ENCODE measurements at places on chromosomes 4 and X. TPM values are rescaled to one million over a fixed set of nuclear protein-coding genes. Genes with fewer than 3 reads are reported as not detected.

DNA sequence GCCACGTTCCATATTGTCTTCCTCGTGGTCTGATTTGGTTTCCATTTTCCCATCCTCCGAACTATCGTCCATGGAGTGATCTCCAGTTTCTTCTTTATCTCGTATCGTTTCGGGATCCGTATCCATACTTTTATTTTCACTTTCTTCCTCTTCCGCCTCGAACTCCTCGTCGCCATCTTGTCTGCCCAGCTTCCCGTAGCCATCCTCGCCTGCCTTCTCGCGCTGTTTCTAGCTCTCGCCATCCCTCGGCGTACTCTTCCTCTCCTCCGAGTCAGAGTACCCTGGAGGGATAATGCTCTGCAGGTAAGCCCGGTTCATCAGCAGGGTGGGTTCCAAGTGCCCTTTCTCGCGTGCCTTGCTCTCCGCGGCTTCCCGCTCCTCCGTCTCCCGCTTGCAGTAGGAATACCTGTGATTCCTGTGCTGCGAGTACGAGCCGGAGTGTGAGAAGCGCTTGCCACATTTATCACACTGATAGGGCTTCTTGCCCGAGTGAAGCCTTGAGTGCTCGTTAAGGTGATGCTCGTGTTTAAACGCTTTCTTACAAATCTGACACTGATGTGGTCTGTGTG, 134.5 kb upstream of the TAPT1 start:
- no peak for DNase-seq

DNA sequence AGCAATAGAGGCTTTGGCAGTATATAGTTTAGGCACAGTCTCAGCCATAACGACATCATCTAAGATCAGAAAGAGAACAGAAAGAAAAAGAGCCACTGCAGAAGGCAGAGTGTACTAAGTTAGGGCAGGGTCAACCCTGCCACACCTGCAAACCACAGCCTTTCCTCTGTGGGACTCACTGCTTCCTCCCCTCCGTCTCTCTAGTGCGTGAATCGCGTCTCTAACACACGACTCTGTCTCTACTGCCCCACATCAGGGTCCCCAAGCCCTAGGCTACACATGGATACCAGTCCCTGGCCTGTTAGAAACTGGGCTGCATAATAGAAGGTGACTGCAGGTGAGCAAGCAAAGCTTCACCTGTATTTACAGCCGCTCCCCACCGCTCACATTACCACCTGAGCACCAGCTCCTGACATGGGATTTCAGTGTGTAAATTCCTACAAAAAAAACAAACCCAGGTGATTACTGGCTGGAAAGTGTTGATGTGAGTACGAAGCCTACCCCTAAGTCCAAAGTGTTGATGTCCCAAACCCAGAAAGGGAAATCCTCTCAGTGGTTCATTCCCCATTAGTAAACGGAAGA, 128.9 kb downstream of the PRKX start:
- DNase-seq, result no peak

GRCh38 chrX:150489359-150490015, 78.9 kb upstream of the MTM1 start:
- DNase-seq, result no peak

- no peak for DNase-seq
Observed at GRCh38 chr4:64796581-64796980, 387.3 kb upstream of the TECRL start.

DNA sequence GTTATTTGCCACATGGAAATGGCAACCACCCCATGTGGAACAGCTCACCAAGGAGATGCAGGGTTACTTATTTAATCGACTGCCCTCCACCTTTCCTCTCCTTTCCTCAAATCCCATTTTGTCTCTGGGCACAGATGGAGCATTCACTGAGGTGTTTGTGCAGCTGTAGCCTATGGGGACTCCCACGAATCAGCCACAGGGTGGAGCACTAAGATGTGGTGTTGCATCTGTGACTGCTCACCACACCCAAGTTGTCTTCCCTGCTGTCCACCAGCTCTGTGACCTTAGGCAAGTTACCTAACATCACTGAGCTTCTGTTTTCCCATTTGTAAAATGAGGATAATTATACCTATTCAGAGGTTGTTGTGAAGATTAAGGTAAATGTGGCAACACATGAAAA, 252.4 kb upstream of the CPEB2 start:
- DNase-seq, result no peak

DNA sequence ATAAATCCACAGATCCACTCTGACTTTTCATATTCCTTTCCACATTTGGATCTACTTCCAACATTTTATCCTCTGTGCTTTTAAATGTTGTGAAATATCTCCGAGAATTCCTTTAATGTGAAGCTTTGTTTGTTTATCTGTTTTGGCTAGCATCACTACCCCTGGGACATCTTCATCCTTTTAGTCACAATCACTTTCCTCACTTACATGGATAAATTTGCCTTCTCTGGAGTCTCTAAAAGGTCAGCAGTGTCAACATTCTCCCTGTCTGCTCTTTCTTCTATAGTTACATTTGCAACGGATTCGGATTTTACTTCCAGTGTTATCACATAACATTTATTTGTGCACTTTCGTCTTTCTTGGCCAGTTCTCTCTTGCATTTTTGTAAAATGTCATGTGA, 34.2 kb upstream of the LRAT start:
- no peak for DNase-seq

GRCh38 chr4:104365618-104366017, 129.1 kb downstream of the CXXC4 start:
- no peak for DNase-seq

DNA sequence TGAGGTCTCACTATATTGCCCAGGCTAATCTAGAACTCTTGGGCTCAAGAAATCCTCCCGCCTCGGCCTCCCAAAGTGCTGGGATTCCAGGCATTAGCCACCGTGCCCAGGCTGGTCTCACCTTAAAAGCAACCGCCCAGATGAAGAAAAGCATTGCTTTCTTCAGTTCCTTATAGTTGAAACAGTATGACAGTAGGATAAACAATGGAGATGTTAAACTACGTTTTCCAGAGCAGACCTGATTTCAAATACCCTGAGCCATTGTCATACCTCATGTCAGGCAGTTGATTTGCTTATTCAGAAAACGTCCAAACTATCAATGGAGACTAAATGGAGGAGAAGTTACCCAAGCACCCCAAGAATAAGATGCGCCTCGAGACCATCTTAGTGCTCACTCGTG, 26.3 kb upstream of the TMEM131L start:
- DNase-seq, result no peak

DNA sequence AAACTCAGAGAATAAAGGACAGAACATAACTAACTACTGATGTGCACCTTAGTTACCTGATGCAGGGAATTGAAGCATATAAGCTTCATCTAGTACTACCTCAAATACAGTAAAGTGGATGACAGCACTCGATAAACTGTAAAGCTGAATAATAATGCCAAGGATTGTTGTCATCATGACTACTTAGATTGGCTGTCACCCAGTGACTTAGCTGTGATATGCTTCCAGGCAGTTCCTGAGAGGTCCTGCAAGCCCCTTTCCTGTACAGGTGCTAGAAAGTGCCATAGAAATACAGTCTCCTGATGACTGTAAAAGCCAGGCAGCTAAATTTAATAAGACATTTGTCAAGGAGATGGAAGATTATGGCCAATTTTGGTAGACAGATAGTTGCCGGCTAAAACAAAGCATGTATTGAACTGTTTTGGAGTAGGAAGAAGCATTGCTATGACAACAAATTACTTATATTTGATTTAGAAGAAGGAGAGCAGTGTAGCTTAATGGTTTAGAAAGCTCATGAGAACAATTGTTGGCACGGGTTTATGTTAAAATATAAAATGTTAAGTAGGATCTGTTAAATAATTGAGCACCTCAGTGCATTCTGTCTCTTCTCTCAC, 29.7 kb downstream of the TMEM164 start:
- DNase-seq, result no peak

DNA sequence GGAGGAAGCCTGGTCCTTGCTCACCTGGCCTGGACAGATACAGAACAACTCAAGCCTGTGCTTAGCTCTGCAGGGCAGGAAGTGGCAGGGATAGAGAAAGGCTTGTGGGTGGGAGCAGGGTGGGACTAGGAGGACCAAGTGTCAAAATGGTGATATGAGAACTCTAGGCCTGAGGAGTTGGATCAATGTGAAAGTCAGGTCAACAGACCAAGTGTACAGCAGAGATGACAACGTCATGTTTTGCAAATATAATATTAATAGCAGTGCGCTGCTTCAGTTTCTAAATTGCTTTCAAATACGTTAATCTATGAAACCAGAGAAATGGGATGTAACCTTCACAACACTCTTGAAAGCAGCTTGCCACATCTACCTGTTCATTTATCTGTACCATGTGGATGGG, 114.2 kb upstream of the MAP3K15 start:
- DNase-seq, result no peak

DNA sequence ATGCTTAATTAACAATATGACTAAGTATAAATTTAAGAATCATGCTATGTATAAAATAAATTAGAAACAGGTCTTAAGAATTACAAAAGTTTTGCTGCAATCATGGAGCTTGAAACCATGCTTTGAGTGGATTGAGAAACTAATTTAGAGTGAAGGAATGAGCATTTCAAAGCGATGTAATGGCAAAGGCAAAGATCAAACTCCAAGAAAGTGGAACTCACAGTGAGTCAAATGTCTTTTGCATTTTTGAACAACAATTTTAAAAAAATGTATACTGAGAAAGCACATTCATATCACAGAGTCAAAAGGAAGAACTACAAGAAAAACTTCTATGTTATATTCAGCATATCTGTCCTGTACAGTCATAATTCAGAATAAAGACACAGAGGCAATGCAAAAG, 6.6 kb downstream of the GPRIN3 start:
- DNase-seq, result no peak

DNA sequence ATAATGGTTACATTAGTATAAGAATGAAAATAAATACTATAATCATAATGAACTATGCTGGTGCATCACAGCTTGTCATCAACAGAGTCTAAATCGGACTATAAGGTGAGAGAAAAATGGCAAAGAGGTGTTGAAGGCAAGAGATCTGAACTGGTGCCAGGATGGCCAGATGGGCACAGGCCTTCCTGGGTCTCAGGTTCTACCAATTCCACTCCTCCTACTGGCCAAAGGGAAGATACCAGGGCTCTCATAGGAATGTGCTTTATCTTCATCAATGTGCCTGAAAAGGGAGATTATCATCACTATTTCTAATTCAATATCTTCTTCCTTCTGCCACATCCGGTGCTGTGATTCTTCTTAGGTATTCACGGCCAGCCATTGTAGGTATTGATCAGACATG, 107.6 kb downstream of the GASK1B start:
- DNase-seq, result no peak

DNA sequence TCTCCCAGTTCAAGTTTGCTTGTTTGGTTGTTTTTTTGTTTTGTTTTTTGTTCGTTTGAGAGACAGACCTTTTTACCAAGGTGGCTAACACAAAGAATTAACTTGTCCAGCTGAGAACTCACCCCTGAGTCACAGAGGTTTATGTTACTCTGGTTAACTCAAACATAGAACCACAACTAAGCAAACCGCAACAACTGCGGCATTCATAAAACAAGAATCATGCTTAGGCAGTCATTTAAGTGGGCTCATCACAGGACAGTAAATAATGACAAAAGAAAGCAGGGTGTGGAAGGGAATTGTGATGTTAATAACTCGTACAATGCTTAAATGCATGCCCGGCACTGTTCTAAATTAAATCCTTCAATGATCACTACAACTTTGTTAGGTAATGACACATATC, 24.7 kb upstream of the IL13RA1 start:
- no peak for DNase-seq

DNA sequence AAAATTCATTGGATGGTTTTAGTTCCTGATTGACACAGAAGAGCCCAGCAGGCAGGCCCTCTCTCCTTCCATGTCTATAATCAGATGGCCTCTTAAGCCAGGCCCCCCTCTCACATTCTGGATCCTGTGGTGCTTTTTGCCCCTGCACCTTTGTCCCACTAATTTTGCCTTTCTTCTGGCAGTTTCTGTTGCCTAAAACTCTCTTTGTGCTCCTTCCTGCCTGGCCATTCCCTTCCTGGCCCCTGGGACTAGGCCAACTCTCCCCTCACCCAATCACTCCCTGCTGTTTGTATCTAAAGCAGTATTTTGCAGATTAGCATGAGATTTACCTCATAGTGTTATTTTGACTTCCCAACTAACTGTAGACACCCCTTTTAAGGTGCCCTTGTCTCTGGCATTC, 42.7 kb upstream of the DDX3X start:
- DNase-seq, result no peak

DNA sequence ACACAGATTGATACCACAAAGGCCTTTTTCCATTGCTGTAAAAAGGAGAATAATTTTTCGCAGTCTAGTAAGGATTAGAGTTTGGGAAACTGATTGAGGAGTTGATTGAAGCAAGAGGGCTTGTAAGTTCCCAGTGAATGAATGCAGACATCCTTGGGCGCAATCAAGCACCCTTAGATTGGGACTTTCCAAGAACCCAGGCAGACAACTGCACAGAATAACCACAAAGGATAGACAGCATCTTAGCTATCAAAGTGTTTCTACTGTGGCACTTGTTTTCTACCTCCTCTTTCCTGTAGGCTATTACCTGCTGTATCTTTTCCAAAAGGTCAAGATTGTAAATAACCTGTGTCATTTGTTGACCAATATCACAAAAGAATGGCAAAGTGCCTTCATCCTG, 2.6 kb downstream of the COX18 start:
- no peak for DNase-seq

- no peak for DNase-seq
Observed at GRCh38 chr4:100823066-100823992, 305.5 kb upstream of the EMCN start.

DNA sequence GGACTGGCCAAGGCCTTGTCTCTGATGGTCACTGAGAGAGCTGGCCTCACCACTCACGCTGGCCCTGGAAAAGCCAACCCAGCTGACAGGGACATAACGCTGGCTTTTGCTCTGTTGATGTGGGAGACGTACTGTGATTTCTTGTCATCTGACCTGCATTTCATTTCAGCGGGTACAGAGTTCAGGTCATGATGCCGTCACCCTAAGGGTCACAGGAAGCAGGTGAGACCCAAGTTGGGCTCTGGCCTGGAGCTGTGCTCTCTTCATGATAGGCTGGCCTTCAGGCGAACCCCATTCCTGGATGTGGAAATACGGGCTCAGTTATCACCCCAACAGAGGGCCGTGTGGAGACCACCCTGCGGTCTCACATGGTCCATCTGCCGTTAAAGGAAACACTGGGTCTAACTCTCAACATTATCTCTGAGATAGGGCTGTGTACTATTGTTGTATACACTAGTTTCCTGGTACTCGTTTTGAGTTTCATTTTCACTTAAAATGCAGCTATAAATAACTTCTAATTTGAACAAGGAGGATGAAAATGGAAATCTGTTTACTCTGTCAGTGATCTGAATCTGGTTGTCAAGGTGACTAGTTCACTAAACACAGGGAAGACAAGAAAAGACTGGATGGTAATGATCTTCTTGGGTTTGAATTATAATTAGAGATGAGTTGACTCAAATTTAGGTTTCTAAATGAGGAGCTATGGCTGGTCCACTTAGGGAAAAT, 89.1 kb downstream of the TBC1D9 start:
- no peak for DNase-seq

- no peak for DNase-seq
Observed at GRCh38 chrX:133214301-133214700, 3.9 kb downstream of the TFDP3 start.

GRCh38 chr4:121277194-121278105, 103.4 kb downstream of the QRFPR start:
- no peak for DNase-seq

The CT45A5 gene
- polyA plus RNA-seq, result not detected

The SH2D1A gene
- 0.22 TPM for polyA plus RNA-seq

The HMX1 gene
- polyA plus RNA-seq, result not detected

The SSX3 gene
- not detected for polyA plus RNA-seq

The FRMPD3 gene
- polyA plus RNA-seq, result 0.50 TPM

The ATP8A1 gene
- 40.0 TPM for polyA plus RNA-seq

All from left kidney (tissue), 8 donors.